Kidney tubule cell (primary cell): ENCODE measurements at places on chromosomes 4 and X.

DNA sequence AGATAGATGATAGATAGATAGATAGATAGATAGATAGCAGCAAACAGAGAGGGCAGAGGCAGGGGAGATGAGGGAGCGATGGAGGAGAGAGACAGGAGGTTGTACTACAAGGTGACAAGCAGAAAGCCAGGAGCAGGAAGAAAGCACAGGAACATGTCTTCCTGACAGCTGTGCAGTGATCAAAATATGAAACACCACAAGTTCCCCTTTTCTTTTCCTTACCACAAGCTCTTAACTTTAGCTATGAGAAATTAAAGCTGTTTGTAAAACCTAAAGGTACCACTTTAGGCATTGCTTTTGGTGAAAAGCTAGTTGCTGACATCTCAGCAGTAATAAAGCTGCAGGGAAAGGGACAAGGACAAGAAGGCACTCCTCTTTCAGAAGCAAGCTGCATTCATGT, 9.1 kb upstream of the MAGED4B start:
- DNase-seq: no peak

DNA sequence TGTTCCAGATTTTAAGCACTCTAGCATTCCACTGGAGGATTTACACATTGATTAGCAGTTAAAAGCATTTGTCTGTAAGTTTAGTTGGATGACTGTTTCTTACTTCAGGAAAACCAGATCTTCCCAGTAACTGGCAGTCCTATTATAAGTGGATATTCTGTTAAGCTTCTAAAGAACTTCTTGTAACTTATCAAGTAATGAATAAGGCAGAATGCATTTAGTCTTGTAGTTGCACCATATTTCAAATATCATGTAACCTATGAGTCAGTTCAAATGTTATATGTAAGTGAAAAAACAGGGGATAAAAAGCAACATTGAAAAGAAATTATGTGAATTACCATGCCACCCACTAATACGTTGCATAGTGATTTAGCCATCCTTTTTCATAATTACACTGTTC, 30.2 kb upstream of the TENM3 start:
- DNase-seq: no peak

- DNase-seq: no peak
These were observed 101.5 kb downstream of the PRDM5 start for GRCh38 chr4:120821029-120821428.

DNA sequence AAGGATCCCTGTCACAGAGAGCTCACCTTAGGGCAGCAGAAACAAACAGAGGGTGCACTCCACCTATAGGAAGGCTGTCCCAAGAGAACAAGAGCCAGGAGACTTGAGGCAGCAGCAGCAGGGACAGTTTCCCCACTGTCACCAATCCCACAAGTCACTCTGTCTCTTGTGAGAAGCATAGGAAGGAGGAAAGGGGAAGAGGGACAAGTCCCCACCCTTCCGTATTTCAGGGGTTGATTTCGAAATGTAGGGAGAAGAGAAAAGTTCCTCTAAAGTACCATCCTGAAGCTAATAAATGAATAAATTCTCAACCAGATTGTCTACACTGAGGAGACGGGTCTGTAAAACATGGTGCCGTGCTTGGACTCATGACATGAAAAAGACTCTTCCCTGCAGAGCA, 9.5 kb upstream of the TLR8 start:
- no peak for DNase-seq

DNA sequence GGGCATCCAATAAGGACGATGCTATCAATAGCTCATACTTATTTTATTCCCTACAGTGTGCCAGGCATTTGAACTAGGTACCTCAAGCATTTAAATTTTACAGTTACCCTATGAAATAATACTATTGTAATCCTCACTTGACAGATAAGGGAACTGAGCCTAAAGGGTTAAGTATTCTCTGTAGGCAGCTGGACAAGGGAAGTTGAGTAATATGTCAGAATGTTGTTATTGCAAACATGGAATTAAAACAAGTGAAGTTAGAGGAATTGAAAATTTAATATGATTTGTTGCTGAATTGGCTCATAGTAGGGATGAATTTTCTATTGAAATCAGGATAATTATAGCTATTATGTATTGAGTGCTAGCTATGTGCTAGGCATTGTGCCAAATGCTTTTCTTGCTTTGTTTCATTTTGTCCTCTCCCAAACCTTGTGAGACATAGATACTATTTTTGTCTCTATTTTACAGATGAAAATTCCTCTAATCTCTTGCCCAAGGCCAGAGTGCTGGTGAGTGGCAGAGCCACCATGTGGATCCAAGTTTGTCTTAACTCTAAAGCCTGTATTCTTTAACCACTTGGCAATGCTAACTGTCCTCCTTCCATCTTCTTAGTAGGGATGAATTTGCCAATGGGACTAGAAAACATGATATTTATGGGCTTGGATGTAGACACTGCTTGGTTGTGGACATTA, 58.1 kb downstream of the TMEM164 start:
- no peak for DNase-seq

DNA sequence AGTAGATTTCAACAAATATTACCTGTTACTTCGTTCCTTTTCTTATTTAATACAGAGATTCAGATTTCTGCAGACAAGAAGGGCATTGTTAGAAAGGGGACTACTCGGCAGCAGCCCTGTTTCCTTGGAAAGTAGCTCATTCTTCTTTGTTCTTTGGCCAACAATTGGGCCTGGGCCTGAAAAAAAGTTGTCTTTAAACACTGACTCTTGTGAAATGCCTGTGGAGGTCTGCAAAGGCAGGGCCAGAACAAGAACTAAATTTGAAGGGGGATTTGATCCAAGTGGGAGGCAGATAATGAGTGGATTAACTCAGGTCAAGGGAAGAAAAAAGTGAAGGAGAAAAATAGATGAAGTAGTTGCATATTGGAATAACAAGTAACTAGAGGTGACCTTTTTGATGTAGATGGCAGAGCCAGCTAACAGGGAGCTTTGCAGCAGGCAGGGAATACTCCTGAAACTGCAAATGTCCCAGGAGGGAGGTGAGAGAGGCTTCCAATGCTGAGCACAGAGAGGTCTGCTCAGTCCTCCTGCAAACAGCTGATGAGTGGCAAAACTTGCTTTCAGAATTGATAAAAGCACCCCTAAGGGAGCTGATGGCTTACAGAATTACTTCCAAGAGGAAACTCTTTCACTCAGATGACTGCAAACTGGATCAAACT, 393.2 kb upstream of the HS3ST1 start:
- DNase-seq: no peak

GRCh38 chr4:54727346-54727745, 69.6 kb downstream of the KIT start:
- no peak for DNase-seq
